ENCODE measurements at places on chromosomes 6 and 20. TPM values are rescaled to one million over a fixed set of nuclear protein-coding genes. Genes with fewer than 3 reads are reported as not detected.

The USP49 gene
- 4.1 TPM for total RNA-seq

The VAPB gene
- total RNA-seq: 10.1 TPM

The ZC2HC1B gene
- not detected for total RNA-seq

The LAMP5 gene
- total RNA-seq: not detected

GRCh38 chr6:28335040-28335563 lies 846 bp downstream of the ZSCAN31 start:
- no peak for DNase-seq

GRCh38 chr6:45253453-45253852 lies 74.7 kb upstream of the RUNX2 start:
- DNase-seq: no peak

DNA sequence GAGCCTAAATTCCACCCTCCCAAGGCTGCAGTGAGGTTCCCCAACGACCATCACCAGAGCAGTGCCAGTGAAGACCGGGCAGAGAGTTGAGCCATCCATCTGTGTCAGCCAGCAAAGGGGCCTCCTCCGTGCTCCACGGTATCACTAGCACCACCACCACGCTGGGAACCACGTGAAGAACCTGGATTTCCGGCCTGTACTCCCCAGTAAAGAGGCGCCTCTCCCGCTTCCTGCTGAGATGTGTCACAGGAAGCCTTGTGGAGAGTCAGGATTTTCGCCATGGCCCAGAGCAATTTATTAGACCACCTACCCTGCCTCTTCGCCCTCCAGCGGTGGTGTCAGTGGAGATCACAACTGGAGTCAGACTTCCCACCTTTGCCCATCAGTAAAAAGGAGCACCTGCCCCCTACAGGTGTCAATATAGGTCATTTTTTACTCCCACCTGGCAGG lies 28.8 kb downstream of the CPXM1 start:
- peak; percentile 27 for DNase-seq

DNA sequence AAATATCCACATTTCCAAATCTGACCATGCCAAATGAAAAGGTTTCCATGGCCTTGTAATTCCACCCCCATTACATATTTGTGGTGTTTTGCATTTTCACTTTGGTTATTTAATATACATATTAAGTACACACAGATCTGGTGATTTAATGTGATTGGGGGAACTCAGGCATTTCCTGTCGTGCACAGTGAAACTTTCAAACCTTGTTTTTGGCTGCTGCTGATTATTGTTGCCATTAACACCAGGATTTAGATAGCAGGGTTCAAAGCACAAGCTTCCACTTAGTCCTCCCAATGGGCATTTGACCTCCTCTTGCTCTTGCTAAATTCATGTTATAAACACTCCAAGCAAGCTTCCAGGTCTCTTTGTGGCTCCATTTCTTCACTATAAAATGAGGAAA lies 166.5 kb downstream of the SOBP start:
- no peak for DNase-seq
